SJSA1 (cell line): ENCODE measurements at places on chromosomes 11 and 22. TPM values are rescaled to one million over a fixed set of nuclear protein-coding genes. Genes with fewer than 3 reads are reported as not detected.

DNA sequence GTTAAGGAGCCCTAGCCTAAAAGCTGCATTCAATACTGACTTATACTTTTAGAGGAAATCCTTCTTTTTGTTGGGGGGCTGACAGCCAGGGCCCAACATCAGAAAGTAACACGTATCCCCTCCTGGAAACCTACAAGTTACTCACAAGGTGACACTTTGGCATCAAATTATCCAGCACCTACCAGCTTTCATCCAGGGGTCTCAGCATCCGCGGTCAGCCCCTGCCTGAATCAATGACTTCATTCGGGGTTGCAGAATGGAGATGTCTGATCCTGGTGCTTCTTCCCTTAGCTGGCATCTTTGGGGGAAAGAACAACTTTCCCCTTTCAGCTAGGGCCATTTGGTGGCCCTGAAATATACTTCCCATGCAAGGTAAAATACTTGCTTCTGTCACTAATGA lies 5.3 kb upstream of the NAP1L4 start:
- DNase-seq, result no peak
- H3K36me3 ChIP-seq, result peaks cover 28% of the 10 kb centered on the region
- H3K27ac ChIP-seq, result no peak overlapping the region
- no peak overlapping the region for H3K4me3 ChIP-seq

DNA sequence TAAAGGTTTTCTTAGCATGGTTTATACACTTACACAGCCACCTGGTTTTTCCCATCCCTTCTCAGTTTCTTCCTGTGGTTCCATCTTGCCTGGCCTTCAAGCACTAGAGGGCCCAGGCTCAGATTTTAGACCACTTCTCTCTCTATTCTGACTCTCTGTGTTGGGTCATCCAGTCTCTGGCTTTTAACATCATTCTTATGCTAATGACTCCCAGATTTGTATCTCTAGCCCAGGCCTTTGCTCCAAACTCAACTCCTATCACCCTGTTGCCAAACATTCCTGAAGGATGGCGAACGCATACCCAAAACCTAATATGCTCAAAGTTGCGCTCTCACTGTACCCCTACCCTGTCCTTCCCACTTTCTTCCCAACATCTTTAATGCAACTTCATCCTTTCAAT lies 135.1 kb downstream of the SPATA19 start:
- no peaks in the 10 kb centered on the region for H3K27me3 ChIP-seq
- no peak overlapping the region for H3K4me3 ChIP-seq
- no peaks in the 10 kb centered on the region for H3K36me3 ChIP-seq
- no peaks in the 10 kb centered on the region for H3K4me1 ChIP-seq
- no peak for DNase-seq

- no peaks in the 10 kb centered on the region for H3K27me3 ChIP-seq
- H3K4me1 ChIP-seq, result peaks cover 8% of the 10 kb centered on the region
- H3K27ac ChIP-seq, result no peak overlapping the region
- H3K36me3 ChIP-seq, result no peaks in the 10 kb centered on the region
- no peak for DNase-seq
Observed at GRCh38 chr22:19696504-19697276, 17.6 kb upstream of the SEPTIN5 start.

GRCh38 chr11:10770626-10771254 lies 19.7 kb downstream of the CTR9 start:
- H3K4me3 ChIP-seq, result no peak overlapping the region
- H3K4me1 ChIP-seq, result no peaks in the 10 kb centered on the region
- no peaks in the 10 kb centered on the region for H3K27me3 ChIP-seq
- no peak overlapping the region for H3K27ac ChIP-seq
- peaks cover 38% of the 10 kb centered on the region for H3K36me3 ChIP-seq

- no peaks in the 10 kb centered on the region for H3K4me1 ChIP-seq
- H3K27ac ChIP-seq, result no peak overlapping the region
- no peaks in the 10 kb centered on the region for H3K36me3 ChIP-seq
- H3K27me3 ChIP-seq, result no peaks in the 10 kb centered on the region
Observed at GRCh38 chr11:114738954-114739353, 60.6 kb downstream of the NXPE2 start.

DNA sequence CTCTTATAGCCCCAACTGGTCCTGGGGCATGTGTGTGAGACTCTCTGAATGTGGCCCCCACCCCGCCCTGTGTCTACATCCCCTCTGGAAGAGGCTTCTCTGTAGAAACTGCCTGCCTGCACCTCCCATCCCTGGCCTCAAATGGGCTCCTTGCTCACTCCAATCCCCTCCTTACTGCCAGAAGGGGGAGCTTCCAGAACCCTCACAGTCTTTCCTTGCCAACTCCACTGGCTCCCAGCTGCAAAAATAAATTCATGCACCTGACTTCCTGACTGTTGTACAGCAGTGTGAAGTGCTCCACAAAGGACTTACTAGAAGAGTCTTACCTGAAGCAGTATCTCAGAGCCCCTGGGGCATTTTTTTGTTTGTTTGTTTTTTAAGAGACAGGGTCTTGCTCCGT lies 15.2 kb upstream of the SERPIND1 start:
- no peaks in the 10 kb centered on the region for H3K4me1 ChIP-seq
- no peak overlapping the region for H3K27ac ChIP-seq
- H3K36me3 ChIP-seq, result peaks cover 25% of the 10 kb centered on the region

GRCh38 chr11:61832754-61833153 lies 4.7 kb downstream of the FADS2 start:
- H3K4me1 ChIP-seq, result peaks cover 15% of the 10 kb centered on the region
- DNase-seq, result no peak
- H3K4me3 ChIP-seq, result no peak overlapping the region
- H3K27me3 ChIP-seq, result peaks cover 30% of the 10 kb centered on the region
- H3K27ac ChIP-seq, result no peak overlapping the region

DNA sequence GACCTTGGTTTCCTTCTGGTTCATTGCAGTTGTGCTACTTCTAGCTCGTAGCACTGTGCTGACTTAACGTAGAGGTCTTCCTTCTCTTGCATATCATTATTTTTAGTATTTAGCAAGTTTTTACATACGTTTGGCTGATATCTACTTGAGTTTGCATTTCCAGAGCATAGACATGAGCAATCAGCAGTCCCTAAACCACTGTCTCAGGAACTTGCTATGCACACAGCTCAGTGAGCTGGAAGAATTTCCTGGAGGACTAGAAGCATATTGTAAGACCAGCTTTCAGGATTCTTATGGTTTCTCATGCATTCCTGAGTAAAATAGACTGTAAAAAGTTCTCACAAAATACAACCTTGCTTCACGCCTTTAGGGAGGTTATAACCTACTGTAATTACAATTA lies 226.7 kb upstream of the PDGFD start:
- no peak for DNase-seq
- H3K4me3 ChIP-seq, result no peak overlapping the region
- no peaks in the 10 kb centered on the region for H3K36me3 ChIP-seq
- no peaks in the 10 kb centered on the region for H3K4me1 ChIP-seq
- no peak overlapping the region for H3K27ac ChIP-seq
- H3K27me3 ChIP-seq, result no peaks in the 10 kb centered on the region

DNA sequence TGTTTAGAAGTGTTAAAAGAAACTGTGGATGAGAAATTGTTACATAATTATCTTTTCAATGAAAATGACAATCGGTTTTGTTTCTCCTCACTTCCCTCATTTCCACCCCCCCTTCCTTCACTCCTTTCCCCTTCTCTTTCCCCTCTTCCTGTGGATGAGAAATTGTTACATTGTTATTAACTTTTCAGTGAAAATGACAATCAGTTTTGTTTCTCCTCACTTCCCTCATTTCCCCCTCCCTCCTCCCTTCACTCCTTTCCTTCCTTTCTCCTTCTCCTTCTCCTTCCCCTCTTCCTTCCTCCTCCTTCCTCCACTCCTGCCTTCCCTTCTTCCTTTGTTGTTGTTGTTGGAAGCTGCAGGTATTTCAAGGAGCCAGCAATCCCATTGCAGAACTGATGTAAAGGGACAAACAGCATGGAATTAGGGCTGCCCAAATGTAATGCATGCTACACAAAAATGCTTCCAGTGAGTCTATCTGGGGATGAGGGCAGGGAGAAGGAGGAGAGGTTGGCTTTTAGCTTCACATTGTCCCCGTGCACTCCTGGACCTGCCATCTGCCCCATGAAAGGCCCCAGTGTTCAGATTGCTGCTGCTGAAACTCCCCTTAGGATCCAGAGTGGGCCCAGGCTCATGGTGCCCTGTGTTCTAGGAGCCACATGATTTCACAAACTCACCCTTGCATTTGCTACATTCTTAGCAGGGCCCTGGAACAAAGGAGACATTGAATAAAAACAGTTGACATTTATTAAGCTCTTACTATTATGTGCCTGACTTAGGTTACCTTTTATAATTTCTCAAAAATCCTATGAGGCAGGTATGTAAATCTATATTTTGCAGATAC lies 133.0 kb upstream of the TIMP3 start:
- peaks cover 10% of the 10 kb centered on the region for H3K4me1 ChIP-seq
- DNase-seq, result no peak
- H3K27me3 ChIP-seq, result no peaks in the 10 kb centered on the region; the same call in 1 of the 2 replicates
- no peaks in the 10 kb centered on the region for H3K36me3 ChIP-seq

GRCh38 chr11:18958221-18958910 lies 19.2 kb upstream of the MRGPRX1 start:
- no peaks in the 10 kb centered on the region for H3K27me3 ChIP-seq
- DNase-seq, result no peak
- no peak overlapping the region for H3K27ac ChIP-seq
- no peaks in the 10 kb centered on the region for H3K4me1 ChIP-seq
- H3K4me3 ChIP-seq, result no peak overlapping the region

DNA sequence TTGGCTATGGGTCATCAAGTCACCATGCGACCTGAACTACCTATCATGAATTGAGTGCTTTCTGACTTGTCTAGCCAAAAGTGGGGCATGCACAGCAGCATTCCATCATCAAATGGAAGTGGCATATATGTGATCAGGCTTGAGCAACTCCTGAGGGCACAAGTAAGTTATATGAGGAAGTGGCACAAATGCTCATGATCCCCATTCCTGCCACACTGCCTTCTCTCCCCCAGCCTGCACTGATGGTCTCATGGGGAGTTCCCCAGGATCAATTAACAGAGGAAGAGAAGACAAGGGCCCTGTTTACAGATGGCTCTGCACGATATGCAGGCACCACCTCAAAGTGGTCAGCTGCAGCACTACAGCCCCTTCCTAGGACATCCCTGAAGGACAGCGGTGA lies 21.8 kb downstream of the MS4A4E start:
- no peaks in the 10 kb centered on the region for H3K36me3 ChIP-seq
- DNase-seq, result no peak
- no peak overlapping the region for H3K27ac ChIP-seq

- no peak overlapping the region for H3K4me3 ChIP-seq
- H3K36me3 ChIP-seq, result no peaks in the 10 kb centered on the region
- H3K4me1 ChIP-seq, result no peaks in the 10 kb centered on the region
- H3K27me3 ChIP-seq, result peaks cover 17% of the 10 kb centered on the region
- H3K27ac ChIP-seq, result no peak overlapping the region
Observed at GRCh38 chr11:66713746-66714480, 15.1 kb downstream of the SPTBN2 start.

GRCh38 chr11:80388536-80388935 lies 947.7 kb upstream of the TENM4 start:
- no peaks in the 10 kb centered on the region for H3K27me3 ChIP-seq
- H3K4me1 ChIP-seq, result no peaks in the 10 kb centered on the region
- H3K27ac ChIP-seq, result no peak overlapping the region

ETS1 gene
- total RNA-seq, result 29.6 and 53.8 TPM in 2 replicates

CDC45 gene
- total RNA-seq, result 59.6 and 72.5 TPM in 2 replicates

GUCY1A2 gene
- 0.11 and 0.13 TPM in 2 replicates for total RNA-seq

RFPL1 gene
- total RNA-seq, result not detected in 2 replicates

MRGPRE gene
- not detected in 2 replicates for total RNA-seq

CLCF1 gene
- 6.9 and 9.4 TPM in 2 replicates for total RNA-seq

FOLH1 gene
- not detected in 2 replicates for total RNA-seq

C11orf16 gene
- total RNA-seq, result not detected in 2 replicates
